Mesendoderm (in vitro differentiated cells): ENCODE measurements at places on chromosomes 5 and 9.

GRCh38 chr9:96121136-96121535 is 180.8 kb downstream of the HSD17B3 start:
- no peak overlapping the region for H3K4me3 ChIP-seq
- H3K4me1 ChIP-seq = no peaks in the 10 kb centered on the region
- H3K36me3 ChIP-seq = no peaks in the 10 kb centered on the region
- H3K27ac ChIP-seq = no peak overlapping the region
- no peaks in the 10 kb centered on the region for H3K27me3 ChIP-seq
- no peak for DNase-seq

DNA sequence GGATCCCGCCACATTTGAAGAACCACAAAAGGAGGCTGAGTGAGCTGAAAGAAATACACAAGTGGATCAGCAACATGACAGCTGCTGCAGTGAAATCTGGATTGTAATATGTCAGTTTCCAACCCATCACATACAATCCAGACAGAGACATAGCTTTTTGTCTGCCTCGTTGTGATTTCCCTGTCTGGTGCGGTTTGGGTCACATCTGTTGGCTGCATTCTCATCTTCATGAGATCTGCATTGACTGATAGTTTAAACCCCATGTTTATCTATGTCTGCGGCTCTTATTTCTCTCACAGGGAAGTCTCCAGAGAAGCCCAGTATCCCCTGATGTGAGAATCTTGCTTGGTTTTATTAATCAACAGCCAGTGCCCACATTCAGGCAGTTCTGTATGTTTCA is 403.1 kb upstream of the ZNF608 start:
- H3K27ac ChIP-seq = no peak overlapping the region
- no peaks in the 10 kb centered on the region for H3K27me3 ChIP-seq
- no peak for DNase-seq

DNA sequence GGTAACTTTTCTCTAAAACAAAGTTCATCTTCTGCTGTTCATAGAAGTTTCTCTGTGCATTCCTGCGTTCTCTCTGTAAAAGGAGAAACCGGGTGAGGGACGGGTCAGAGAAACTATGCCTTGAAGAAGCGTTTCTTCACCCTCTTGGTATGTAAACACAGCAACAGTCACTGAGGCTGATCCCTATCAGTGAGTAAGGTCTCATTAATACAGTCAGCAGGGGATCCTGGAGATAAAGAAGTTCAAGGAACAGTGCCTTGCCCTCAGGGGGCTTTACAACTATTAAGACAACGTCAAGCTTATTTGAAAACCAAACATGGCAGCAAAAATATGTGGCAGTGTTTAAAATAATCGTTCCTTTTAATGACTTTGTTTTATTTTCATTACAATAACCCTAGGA is 202.9 kb upstream of the IL12B start:
- H3K4me1 ChIP-seq = no peaks in the 10 kb centered on the region
- H3K36me3 ChIP-seq = no peaks in the 10 kb centered on the region
- peak; percentile 82 for DNase-seq
- H3K27ac ChIP-seq = no peak overlapping the region
- H3K27me3 ChIP-seq = no peaks in the 10 kb centered on the region
- H3K4me3 ChIP-seq = no peak overlapping the region

- DNase-seq = no peak
- no peak overlapping the region for H3K4me3 ChIP-seq
- H3K27ac ChIP-seq = no peak overlapping the region
- no peaks in the 10 kb centered on the region for H3K27me3 ChIP-seq
Observed at GRCh38 chr9:38018241-38018957, 50.6 kb downstream of the SHB start.

GRCh38 chr5:134275822-134276221 is 49.9 kb upstream of the PPP2CA start:
- no peaks in the 10 kb centered on the region for H3K36me3 ChIP-seq
- H3K27ac ChIP-seq = no peak overlapping the region
- H3K4me3 ChIP-seq = no peak overlapping the region
- H3K27me3 ChIP-seq = no peaks in the 10 kb centered on the region

DNA sequence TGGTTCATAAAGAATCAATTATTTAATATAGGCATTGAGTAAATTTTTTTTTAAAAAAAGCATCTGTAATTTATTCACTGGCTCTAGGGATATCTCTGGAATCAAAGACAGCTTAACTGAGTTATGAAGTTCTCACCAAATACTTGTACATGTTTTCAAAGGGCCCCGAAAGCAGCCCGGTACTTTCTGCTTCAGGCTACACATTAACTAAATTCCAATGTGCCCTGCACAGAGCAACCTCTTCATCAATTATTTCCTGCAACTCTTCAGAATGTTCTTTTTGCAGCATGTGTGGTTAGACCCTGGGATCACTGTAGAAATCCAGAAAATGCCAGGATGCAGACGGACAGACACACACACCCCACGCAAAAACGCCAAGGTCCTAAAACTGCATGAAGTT is 209.0 kb downstream of the EFNA5 start:
- H3K27me3 ChIP-seq = no peaks in the 10 kb centered on the region
- H3K27ac ChIP-seq = no peak overlapping the region
- no peak for DNase-seq

- no peaks in the 10 kb centered on the region for H3K27me3 ChIP-seq
- DNase-seq = peak; percentile 45
- no peak overlapping the region for H3K27ac ChIP-seq
- H3K4me3 ChIP-seq = no peak overlapping the region
- no peaks in the 10 kb centered on the region for H3K36me3 ChIP-seq
Observed at GRCh38 chr9:18490641-18491370, 16.9 kb downstream of the ADAMTSL1 start.

DNA sequence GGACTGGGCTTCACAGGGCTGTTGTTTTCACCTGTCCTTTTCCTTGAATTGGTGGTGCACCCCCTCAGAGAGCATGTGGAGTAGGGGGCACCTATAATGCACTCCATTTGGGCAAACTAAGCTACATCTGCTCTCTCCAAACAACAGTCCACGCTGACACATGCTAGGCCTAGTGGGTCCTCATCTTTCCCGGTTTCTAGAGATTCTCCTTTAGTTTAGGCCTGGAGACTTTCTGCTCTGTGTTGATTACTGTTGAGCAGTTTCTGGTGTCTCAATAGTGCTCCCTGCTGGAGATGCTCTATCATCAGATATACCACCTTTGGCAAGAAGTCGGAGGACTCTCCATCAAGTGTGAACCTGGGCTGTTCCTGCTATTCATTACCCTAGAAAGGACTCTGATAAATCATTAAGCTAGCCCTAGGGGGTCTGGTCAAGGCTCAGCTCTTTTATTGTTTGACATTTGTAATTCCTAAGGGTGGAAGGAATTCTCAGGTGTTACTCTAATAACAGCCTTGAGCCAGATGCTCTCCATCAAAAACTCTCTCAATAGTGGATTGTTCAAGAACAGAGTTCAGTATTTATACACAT is 64.0 kb upstream of the FYB1 start:
- H3K27ac ChIP-seq = no peak overlapping the region
- H3K4me3 ChIP-seq = no peak overlapping the region
- H3K36me3 ChIP-seq = no peaks in the 10 kb centered on the region
- no peaks in the 10 kb centered on the region for H3K27me3 ChIP-seq
- peak; percentile 94 for DNase-seq

DNA sequence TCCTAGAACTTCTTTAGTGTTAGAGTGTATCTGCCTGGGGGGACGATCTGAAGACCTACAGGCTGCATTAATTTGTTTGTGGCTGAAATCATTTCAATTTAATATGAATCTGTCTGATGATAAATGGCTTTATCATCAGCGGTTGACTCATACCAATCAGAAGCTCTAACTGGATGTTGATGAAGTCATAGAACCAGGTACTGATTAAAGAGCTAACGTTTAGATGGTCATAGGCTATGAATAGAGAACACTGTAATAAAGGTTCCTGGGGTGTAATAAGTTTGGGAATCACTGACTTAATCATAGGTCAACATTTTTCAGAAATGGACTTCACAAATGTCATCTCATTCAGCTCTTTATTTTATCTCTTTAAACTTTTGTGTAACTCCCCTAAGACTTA is 329.9 kb downstream of the MSX2 start:
- no peaks in the 10 kb centered on the region for H3K27me3 ChIP-seq
- no peaks in the 10 kb centered on the region for H3K4me1 ChIP-seq
- no peak overlapping the region for H3K4me3 ChIP-seq
- DNase-seq = no peak
- H3K36me3 ChIP-seq = no peaks in the 10 kb centered on the region

- DNase-seq = no peak
- H3K4me3 ChIP-seq = no peak overlapping the region
- no peak overlapping the region for H3K27ac ChIP-seq
- no peaks in the 10 kb centered on the region for H3K36me3 ChIP-seq
- H3K4me1 ChIP-seq = no peaks in the 10 kb centered on the region
Observed at GRCh38 chr5:43572357-43572756, 15.5 kb upstream of the PAIP1 start.

DNA sequence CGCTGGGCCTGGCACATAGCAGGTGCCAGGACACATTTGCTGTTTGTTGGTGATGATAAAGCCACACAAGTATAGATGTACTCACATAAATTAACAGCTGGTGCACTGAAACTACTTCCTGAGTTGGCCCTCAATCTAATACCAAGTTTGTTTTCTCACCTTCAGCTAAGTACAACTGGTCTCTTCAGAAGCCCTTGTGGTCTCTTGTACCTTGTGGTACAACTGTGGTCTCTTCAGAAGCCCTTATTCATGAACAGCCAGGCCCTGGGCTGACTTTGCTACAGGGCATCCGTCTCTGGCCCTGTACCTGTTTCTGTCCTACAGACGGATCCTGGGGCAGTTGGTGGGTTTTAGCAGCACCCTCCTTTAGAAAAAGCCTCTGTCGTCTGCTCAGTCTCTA is 81.5 kb downstream of the DAB2IP start:
- peaks cover 25% of the 10 kb centered on the region for H3K4me1 ChIP-seq
- H3K27me3 ChIP-seq = no peaks in the 10 kb centered on the region
- no peak for DNase-seq
- no peak overlapping the region for H3K27ac ChIP-seq
- no peaks in the 10 kb centered on the region for H3K36me3 ChIP-seq
- no peak overlapping the region for H3K4me3 ChIP-seq

DNA sequence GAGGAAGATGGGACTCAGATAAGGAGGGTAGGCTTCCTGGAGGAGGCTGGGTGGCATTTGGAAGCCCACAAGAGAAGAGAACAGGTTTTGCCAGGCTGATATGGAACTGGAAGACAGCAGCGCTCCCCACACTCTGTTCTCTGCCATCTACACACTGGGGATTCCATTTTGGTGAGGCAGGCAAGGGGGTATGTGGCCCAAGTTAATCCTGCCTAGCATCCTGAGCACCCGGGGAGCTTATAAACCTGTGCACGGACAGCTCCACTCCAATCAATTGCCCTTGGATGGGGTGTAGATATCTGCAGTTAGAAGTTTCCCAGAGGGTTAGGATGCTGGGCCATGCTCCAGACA is 158.8 kb downstream of the MACROH2A1 start:
- DNase-seq = no peak
- H3K27ac ChIP-seq = no peak overlapping the region
- H3K4me3 ChIP-seq = no peak overlapping the region
- H3K27me3 ChIP-seq = no peaks in the 10 kb centered on the region

- H3K4me3 ChIP-seq = peak overlapping the region; percentile 32
- no peak for DNase-seq
- H3K27ac ChIP-seq = peak overlapping the region; percentile 96
- no peaks in the 10 kb centered on the region for H3K27me3 ChIP-seq
Observed at GRCh38 chr9:129175515-129175824, 2.6 kb downstream of the IER5L start.

DNA sequence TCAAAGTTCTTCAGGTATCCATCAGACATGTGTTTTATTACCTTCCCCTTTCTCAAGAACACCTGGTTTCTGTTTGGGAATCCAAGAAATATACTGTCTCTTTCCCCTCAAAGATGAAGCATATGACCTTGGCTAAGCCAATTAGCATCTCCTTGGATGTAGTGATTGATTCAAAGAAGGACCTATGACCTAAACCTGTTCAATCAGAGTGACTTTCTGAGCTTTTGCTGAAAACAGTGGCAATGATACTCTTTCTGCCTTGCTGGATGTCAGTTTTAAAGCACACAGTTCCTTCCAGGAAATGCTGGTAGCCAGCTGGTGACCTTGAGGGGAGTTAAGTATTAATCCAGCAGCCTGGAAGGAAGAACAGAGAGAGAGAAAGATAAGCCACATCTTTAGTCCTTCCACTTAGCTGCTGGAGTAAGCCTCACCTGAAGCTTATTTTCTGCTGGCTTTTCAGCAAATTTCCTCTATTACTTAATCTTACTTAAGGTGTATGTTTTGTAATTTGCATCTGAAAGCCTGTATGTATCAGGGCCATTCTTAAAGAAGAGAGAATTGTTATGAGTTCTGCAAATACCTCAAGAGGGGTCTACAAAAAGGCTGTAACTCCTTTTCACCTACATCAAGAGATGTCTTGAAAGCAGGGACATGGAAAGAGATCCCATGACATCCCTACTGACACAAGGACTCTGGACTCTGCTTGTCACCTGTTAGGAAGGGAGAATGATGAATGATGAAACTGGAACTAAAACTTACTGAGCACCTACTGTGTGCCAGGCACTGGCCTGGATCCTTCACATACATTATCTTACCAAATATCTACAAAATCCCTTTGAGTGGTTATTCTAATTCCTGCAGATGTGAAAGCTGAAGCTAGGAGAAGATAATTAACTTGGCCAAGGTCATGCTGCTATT is 35.2 kb upstream of the PIK3R1 start:
- no peak overlapping the region for H3K27ac ChIP-seq
- H3K36me3 ChIP-seq = no peaks in the 10 kb centered on the region
- H3K4me1 ChIP-seq = peaks cover 6% of the 10 kb centered on the region
- no peak for DNase-seq

- H3K36me3 ChIP-seq = peaks cover 3% of the 10 kb centered on the region
- peak within 1 kb of the TSS; percentile 95 for H3K4me3 ChIP-seq
- H3K27me3 ChIP-seq = no peaks in the 10 kb centered on the region
- DNase-seq = peak; percentile 97
- H3K4me1 ChIP-seq = peaks cover 14% of the 10 kb centered on the region
Observed at GRCh38 chr5:95730730-95731570, at the start of gene RHOBTB3. Gene RHOBTB3, plus strand, starts transcription at chr5:95731336. Its CDS starts 347 bp downstream, at chr5:95731683.

- H3K27me3 ChIP-seq = no peaks in the 10 kb centered on the region
- no peak overlapping the region for H3K4me3 ChIP-seq
- no peaks in the 10 kb centered on the region for H3K36me3 ChIP-seq
- no peak overlapping the region for H3K27ac ChIP-seq
- no peak for DNase-seq
- no peaks in the 10 kb centered on the region for H3K4me1 ChIP-seq
Observed at GRCh38 chr9:34600908-34601307, 11.0 kb downstream of the RPP25L start.
